DMS53 (cell line): ENCODE measurements at places on chromosomes 4 and X.

GRCh38 chr4:87540146-87541058 lies 11.2 kb upstream of the SPARCL1 start:
- DNase-seq: no peak

- DNase-seq: peak; percentile 52
Observed at GRCh38 chr4:101693842-101694398, 96.6 kb upstream of the BANK1 start.

DNA sequence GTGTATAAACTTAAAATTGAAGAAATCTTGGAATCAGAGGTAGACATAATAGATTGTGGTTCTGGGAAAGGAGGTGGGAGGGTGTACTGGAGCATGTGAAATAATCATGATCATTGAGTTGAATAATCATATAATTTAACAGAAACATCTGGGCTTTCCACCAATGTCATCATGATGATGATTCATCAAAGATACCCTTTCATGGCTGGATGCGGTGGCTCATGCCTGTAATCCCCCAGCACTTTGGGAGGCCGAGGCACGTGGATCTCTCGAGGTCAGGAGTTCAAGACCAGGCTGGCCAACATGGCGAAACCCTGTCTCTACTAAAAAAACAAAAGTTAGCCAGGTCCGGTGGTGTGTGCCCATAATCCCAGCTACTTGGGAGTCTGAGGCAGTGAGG lies 6.7 kb upstream of the RUFY3 start:
- no peak for DNase-seq

DNA sequence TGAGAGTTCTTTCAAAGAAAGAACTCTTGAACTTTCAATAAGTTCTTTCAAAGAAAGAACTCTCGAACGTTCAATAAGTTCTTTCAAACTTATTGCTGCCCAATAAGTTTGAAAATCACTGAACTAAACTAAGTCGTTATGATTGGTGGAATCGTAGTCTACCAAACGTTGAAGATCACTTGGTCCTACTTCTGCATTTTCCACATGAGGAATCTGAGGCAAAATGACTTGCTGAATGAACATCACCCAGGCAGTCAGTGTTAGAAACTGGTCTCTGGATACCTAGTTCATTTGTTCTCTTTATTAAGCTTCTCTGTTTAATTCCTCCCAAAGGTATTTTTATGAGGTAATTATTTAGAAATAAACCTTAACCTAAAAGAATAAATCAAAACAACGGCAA lies 7.1 kb upstream of the CNOT6L start:
- no peak for DNase-seq

GRCh38 chrX:76555816-76556215 lies 128.3 kb downstream of the MAGEE1 start:
- DNase-seq: peak; percentile 74

DNA sequence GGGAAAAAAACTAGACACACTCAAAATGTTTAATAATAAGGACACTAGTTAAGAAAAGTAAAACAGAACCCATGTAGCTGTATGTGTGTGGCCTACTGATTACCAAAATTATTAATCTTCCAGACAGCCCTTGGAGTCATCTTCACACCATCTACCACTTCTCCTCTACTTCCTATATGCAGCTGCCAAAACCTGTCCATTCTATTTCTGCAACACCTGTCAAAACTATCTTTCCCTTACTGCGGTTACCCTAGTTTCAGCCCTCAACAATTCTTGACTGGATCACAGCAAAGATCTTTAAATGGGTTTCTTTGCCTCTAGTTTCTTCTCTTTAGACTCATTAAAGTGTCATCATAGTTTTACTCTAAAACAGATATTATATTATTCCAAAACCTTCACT lies 72.6 kb downstream of the GPR82 start:
- DNase-seq: no peak

DNA sequence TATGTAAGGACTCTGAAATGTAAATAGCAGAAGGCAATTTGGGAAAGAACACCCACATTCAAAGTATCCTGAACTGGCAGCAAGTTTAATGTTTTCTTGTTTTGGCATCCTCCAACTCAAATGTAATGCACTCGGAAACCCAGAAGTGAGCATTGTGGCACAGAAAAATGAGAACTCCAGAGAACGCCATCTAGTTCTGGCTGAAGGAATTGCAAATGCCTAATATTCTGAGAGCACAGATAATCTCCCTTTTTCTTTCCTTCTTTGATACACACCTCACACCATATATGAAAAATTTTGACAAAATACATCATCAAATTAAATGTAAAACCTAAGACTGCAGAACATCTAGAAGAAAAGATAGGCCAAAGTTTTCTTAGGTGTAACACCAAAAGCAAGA lies 52.1 kb downstream of the PWWP3B start:
- DNase-seq: peak; percentile 28

DNA sequence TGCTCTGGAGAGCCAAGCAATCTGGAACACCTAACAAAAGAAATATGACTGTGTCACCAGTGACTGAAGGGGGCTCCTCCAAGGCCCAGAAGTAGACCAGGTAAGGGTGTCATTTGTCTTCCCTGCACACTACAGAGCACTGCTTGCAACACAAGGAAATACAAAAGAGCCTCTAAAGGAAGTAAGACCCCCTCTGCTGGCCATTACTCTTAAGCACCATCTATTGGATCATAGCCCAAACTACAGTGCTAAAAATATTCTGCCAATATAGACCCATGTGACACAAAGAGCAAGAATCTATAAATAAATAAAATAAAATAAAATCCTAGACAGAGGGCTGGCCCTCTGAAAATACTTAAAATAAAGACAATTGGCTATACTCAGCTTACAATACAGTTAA lies 528.7 kb downstream of the TMA16 start:
- DNase-seq: peak; percentile 18

DNA sequence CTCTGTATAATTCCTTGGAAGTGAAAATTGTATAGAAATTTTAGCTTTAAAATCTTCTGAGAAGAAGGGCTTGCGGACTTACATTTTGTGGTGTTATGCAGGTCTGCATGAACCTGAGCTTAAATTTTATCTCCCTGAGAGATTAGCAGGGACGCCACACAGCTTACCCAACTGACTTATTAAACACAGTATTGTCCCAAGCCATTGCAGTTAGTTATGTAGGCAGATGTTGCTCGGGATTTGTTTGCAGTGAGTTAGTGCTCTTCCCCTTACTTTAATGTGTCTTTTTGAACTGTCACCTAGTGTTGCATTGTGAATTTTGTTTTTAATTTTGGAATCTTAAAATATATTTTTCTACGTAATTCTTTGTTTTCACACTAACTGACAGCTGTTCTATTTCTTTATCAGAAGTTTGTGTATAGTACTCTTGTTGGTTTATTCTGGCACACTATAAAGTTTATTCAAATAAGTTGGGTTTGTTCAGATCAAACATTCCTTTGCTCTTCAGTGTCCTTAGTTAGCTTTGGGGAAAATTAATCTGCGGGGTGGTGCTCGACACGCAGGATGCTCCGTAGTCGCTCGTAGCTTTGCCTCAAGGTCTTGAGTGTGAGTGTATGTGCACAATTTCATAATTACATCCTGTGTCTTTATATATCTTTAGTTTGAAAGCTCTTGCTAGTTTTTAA lies 145.4 kb downstream of the STIM2 start:
- no peak for DNase-seq
